ENCODE measurements at places on chromosomes 13 and 19.

DNA sequence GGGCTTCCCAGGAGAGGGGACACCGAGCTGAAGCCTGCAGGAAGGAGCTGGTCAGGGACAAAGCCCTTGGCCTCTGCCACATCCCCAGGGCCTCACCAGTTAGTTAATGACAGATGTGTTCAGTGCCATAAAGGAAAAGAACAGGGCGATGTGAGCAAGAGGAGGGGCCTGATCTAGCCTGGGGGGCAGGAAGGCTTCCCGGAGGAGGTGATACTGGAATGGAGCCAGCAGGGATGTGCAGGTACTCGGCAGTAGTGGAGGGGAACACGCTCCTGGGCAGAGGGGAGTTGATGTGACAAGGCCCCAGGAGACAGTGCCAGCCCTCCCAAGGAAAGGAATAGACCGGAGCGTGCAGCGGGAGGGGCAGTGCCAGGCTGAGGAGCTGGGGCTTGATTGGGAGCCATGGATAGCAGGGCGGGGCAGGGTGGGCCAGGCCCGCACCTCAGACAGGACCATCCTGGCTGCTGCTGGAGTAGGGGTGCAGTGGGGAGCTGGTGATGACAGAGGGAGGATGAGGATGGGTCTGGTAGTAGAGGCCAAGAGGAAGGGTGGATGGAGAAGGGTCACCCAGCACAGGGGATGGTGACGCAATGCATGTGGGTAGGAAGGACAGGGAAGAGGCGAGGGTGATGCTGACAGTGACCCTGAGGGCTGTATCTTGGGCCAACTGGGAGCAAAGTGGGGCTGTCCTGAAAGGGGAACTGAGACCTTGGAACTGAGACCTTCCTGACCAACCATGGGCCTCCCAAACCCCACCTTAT lies 4.1 kb downstream of the C19orf33 start:
- DNase-seq, result no peak

DNA sequence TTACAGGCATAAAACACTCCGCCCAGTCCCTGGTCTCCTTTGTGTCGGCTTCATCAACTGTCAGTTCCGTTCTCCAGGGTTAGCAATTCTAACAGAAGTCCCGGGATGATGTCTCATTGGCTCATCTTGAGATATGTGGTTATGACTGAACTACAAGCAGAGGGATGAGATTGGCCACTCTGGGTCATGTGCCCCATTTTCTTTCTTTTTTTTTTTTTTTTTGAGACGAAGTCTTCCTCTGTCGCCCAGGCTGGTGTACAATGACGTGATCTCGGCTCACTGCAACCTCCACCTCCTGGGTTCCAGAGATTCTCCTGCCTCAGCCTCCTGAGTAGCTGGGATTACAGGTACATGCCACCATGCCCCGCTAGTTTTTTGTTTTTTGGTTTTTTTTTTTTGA lies 95.4 kb upstream of the MRI1 start:
- DNase-seq, result no peak

- peak; percentile 15 for DNase-seq
Measured at GRCh38 chr19:28633319-28634018, 579.5 kb downstream of the UQCRFS1 start.

- DNase-seq, result no peak
Measured at GRCh38 chr13:87779426-87779825, 108.3 kb downstream of the SLITRK5 start.

- no peak for DNase-seq
Measured at GRCh38 chr13:114257014-114257413, 22.3 kb downstream of the CDC16 start.

GRCh38 chr13:77298426-77298825 lies 28.5 kb downstream of the MYCBP2 start:
- DNase-seq, result no peak

DNA sequence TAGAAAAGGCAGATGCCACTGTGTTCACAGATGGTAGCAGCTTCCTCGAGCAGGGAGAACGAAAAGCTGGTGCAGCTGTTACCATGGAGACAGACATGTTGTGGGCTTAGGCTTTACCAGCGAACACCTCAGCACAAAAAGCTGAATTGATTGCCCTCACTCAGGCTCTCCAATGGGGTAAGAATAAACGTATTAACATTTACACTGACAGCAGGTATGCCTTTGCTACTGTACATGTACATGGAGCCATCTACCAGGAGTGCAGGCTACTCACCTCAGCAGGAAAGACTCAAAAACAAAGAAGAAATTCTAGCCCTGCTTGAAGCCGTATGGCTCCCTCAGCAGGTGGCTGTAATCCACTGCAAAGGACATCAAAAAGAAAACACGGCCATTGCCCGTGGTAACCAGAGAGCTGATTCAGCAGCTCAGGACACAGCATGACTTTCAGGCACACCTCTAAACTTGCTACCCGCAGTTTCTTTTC lies 197.7 kb downstream of the ZNF737 start:
- peak; percentile 26 for DNase-seq

DNA sequence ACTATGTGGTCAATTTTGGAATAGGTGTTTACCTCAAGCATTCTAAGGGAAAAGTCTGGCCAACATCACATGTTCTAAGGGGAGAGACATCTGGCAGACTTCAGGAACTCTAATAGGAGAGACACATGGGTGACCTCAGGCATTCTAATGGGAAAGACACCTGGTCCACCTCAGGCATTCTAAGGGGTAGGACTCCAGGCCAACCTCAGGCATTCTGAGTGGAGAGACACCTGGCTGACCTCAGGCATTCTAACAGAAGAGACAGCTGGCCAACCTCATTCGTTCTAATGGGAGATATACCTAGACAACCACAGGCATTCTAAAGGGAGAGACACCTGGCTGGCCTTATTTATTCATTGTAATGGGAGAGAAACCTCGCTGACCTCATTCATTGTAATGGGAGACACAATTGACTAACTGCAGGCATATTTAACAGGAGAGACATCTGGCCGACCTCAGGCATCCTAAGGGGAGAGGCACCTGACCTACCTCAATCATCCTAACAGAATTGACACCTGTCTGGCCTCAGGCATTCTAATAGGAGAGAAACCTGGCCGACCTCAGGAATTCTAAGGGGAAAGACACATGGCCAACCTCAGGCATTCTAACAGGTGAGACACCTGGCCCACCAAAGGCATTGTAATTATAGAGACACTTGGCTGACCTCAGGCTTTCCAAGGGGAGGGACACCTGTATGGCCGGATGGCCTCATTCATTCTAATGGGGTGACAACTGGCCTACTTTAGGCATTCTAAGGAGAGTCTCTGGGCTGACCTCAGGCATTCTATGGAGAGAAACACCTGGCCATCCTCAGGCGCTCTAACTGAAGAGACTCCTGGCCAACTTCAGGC lies 1346.8 kb downstream of the UQCRFS1 start:
- DNase-seq, result no peak

- DNase-seq, result peak; percentile 78
Measured at GRCh38 chr19:49097453-49098288, 12.4 kb downstream of the SNRNP70 start.

DNA sequence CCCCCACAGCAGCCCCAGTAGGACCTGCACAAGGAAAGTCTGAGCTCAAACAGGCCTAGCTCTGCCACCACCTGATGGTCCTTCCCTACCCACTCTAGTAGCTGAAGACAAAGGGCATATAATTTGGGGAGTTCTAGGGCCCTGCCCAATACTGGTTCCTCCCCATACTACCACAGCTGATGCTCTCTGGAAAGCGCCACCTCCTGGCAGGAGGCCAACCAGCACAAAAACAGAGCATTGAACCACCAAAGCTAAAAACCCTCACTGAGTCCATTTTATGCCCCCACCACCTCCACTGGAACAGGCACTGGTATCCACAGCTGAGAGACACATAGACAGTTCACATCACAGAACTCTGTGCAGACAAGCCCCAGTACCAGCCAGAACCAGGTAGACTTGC lies 1276.8 kb downstream of the OLFM4 start:
- no peak for DNase-seq

- no peak for DNase-seq
Measured at GRCh38 chr13:36344886-36345437, 1.2 kb downstream of the SPART start.

GRCh38 chr13:81874681-81875661 lies 1534.0 kb upstream of the SPRY2 start:
- DNase-seq, result no peak

GRCh38 chr13:24038841-24039330 lies 121.6 kb upstream of the SPATA13 start:
- DNase-seq, result no peak

- no peak for DNase-seq
Measured at GRCh38 chr19:32864318-32865007, 5.1 kb downstream of the SLC7A9 start.

DNA sequence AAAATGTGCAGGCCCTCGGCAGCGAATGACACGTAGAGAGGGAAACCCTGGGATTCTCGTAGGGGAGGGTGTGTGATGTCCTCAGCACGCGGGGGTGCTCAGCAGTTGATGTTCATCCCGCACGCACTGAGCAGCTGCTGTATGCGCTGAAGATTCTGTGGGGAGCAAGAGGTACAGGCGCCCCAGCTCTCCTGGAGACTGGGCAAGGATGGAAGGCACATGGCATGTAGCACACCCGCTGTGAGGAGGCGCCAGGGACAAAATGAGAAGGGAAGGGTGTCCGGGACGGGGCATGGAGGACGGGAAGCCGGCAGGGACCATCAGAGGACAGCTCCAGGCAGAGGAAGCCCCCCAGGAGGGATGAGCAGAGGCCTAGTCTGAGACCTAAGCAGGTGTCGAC lies 15.4 kb downstream of the ATP11A start:
- no peak for DNase-seq

DNA sequence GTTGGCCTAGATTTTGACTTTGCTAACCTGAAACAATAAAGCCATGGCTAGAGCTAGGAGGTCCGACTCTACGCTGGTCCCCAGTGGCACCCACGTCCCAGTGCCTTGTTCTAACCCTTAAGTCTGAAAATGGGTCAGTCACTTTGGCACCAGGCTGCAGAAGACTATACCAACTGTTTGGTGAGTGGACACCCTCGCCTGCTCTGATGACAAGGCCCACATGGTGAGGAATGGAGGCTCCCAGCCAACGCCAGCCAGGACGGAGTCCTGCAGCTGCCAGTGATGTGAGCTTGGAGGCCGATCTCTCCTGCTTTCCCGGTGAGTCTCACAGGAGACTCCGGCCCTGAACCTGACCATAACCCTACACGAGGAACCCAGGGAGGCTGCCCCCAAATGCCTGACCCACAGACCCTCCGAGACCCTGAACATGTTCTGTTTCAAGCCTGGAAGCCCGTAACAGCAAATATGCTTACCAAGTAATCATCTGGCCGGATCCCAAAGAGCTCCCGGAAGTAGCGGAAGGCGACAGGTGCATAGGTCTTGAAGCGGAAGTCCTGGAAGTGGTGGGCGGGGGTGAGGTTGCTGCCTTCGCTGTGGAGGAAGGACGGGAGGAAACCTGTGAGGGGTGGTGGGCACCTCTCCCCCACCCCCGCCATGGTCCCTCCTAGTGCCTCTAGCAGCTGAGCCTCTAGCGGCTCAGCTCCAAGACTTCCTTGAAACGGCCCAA lies 34.1 kb upstream of the CACTIN start:
- DNase-seq, result no peak

DNA sequence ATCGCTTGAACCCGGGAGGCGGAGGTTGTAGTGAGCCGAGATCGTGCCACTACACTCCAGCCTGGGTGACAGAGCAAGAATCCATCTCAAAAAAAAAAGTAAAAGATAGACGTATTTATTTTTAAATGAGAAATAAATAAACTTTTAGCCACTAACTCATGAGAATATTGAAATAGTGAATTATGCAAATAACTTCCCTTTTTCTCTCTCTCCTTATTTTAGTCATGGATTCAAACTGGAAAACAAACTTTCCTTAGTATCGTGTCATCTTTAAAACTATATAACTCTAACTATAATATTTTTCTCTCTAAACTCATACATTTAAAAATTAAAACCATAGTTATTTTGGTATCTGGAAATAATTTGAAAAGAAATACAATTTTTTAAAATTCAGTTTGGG lies 96.1 kb downstream of the FRY start:
- DNase-seq, result no peak

GRCh38 chr19:48683349-48683748 lies 10.5 kb upstream of the NTN5 start:
- DNase-seq, result no peak

DNA sequence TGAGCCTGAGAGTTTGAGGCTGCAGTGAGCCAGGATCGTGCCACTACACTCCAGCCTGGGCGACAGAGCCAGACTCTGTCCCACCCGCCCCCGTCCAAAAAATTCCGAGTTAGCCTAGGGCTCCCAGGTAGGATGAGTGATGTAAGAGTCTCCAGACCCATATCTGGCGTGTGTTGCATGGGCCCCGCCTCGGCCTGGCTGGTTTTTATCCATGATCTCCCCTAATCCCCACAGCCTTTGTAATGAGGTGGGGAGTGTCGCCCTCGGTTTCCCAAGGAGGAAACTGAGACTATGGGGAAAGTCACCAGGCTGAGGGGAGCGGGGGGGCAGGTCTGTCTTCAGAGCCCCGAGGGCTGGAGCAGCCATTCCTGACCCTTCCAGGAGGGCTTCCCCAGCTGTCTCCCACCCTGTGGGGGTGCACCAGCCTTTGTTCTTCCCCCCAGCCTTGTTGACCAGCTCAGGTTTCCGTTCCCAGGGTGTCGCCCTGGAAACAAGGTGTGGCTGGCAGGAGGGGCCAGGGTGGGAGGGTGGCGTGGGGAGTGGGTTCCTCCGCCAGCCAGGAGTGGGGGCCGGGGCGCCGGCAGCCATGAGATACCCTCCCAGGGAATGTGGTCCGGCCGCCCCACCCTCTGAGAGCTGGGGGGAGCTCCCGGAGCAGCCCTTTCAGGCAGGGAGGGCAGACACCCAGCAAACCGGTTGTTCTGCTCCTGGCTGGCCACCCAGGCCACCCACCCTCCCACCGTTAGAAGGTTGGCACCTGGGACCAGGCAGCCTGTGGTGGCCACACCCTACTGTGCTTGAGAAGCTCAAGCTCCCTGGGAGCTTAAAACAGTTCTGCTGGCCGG lies 11.5 kb downstream of the MYH14 start:
- DNase-seq, result no peak

- no peak for DNase-seq
Measured at GRCh38 chr13:74406420-74406819, 272.2 kb upstream of the KLF12 start.

DNA sequence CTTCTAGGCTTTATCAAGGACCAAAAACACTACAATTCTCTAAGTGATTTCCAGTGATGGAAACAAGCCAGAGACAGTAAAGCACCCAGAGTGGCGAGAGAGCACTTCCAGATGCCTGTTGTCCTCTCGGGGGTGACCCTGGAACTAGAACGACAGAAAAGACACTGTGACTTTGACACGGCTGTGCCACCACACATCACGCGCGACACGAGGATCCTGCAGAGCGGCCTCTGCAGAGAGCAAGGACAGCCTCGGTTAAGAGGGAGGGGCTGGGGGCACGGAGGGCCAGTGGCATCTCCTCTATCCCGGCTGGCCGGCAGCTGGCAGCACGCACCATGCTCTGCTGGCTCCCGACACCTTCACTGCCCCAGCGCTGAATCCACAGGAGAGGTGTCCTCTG lies 42.3 kb downstream of the SUGP2 start:
- DNase-seq, result no peak

GRCh38 chr13:28494778-28495537 lies at the start of gene FLT1:
Gene FLT1 (minus strand): TSS chr13:28495128. CDS start chr13:28494843, 285 bp downstream.
- DNase-seq, result no peak

GRCh38 chr13:50511877-50512341 lies 331.6 kb downstream of the DLEU7 start:
- no peak for DNase-seq

GRCh38 chr13:39559847-39560246 lies 43.1 kb downstream of the LHFPL6 start:
- no peak for DNase-seq

- no peak for DNase-seq
Measured at GRCh38 chr19:40191836-40192646, 815 bp downstream of the MAP3K10 start.

All from D721Med (cell line).